ENCODE measurements at places on chromosomes 13 and 19.

DNA sequence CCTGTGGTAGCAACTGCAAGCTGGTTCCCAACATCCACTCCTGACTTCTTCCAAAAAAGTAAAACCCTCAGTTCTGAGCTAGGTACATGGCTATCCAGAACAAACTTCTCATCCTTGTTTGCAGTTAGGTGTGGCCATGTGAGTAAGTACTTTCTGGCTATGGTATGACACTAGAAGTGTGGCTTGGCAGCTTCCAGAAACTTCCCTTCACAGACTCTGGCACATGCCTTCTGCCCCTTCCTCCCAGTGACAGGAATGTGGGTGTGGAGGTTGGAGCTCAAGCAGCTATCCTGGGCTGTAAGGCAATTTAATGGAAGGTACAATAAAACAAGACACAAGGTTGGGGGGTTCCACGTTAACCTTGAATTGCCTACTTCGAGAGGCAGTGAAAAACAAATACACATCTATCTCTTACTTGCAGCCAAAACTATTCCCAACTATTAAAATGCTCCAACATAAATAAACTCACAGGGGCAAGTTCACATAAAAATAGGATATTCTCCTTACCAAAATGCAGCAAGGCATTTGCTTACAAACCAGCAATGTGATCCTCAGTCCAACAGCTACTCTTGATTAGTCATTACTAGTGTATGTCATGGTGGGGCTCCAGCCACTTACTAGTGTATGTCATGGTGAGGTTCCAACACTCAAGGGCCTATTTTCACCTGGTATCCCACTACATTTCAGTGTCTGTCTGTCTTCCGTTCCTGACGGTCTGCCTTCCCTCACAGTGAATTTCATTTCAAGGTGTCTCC lies 3.1 kb downstream of the SMG9 start:
- no peak for DNase-seq

DNA sequence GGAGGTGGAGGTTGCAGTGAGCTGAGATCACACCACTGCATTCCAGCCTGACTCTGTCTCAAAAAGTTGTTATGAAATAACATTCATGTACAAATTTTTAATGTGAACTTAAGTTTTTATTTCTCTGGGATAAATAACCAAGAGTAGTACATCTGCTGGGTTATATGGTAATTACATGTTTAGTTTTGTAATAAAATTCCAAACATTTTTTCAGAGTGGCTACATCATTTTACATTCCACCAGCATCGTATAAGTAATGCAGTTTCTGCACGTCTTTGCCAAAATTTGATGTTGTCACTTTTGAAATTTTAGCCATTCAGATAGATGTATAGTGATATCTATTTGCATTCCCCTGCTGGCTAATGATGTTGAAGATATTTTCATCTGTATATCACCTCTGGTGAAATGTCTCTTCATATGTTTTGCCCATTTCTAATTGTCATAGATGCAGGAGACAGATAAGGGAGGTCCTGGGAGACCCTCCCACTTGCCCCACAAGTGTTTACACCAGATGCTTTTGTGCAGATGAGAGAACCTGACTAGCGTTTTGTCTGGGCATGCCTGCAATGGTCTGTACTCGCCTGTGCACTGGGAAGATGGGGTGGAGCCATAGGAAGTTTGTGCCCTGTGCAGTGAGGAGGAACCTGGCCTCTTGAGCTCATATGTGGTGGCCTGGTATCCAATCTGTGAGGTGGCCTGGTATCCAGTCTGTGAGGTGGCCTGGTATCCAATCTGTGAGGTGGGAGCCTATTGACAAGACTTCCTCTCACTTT lies 12.7 kb upstream of the KBTBD6 start:
- no peak for DNase-seq

DNA sequence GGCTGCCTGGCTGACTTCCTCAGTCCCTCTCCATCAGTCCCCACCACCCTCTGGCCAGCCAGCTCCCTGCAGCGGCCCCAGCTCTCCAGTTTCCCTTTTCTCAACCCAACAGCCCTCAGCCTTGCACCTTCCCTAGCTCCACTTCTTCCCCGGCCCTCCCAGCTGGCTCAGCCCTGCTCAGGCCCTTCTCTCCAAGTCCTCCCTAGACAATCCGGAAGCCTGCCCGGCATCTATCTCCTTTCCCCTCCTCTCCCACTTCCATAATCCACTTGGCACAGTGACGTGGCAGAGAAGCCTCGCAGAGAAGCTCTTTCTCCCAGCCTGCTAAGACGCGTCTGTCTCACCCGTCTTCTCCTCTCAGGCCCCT lies 1.1 kb downstream of the UBXN6 start:
- DNase-seq, result peak; percentile 30

DNA sequence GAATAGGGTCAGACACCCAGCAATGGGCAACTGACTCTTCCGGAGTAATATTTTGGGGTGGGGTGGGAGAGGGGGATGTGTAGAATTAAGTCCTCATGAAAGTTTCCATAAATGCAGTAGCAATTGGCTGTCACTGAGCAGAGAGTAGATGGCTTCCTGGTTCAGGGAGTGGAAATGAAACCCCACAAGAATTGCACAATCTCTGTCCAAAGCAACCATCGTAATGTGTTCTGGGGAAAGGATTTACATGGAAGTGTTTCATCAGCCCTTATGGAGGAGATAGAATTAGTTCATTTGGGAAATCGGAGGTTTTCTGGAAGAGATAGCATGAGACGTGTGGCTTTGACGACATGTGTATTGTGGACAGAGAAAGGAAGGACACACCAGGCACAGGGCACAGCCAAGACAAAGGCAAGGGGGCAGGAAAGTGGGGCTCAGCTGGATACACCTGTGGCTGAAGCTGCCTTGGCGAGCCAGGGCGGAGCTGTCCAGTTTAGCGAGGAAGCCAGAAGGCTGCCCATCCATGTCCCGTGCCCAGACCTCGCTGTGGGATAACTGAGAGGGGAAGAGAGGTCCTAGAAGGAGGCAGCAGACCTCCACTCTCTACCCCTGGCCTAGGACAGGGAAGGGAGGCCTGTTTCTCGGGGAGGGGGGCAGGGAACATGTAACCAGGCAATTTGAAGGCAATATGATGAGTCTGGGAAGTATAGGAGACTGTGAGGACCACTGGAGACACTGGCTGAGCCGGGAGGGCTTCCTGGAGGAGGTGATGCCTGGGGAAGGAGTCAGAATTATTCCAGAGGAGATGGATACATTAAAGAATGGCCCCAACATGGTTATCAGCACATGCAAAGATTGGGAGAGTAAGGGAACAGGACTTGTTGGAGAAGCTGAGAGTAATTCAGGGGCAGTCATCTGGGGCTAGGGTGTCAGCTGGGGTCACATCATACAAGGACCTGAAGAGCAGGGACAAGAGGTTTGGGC lies 2.6 kb upstream of the CLEC4G start:
- no peak for DNase-seq

- DNase-seq, result no peak
These were observed 35.6 kb upstream of the PSPC1 start for GRCh38 chr13:19818223-19818842.

- no peak for DNase-seq
These were observed 58.8 kb downstream of the TNFRSF19 start for GRCh38 chr13:23628765-23629565.

DNA sequence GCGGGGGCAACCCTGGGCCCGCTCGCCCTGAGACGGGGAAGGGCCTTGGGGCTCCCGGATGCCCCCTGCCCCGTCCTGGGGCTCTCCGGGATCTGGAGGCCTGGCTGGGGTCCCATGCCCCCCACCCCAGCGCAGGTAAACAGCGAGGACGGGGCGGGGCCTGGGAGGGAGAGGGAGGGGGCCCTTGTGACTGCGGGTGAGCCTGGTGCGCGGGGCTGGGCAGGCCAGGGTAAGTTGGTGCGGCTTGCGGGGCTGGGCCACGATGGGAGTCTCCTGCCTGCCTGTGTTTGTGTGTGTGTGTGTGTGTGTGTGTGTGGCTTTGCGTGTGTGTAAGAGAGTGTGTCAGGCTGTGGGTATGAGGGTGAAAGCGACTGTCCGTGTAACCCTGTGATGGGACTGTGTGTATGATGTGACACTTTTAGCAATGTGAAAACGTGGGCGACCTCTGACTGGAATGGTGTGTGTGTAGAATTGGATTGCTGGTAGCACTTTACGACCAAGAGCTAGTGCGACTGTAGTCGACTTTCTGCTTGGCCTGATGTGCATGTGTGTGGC lies 426 bp downstream of the KLC3 start:
- no peak for DNase-seq

DNA sequence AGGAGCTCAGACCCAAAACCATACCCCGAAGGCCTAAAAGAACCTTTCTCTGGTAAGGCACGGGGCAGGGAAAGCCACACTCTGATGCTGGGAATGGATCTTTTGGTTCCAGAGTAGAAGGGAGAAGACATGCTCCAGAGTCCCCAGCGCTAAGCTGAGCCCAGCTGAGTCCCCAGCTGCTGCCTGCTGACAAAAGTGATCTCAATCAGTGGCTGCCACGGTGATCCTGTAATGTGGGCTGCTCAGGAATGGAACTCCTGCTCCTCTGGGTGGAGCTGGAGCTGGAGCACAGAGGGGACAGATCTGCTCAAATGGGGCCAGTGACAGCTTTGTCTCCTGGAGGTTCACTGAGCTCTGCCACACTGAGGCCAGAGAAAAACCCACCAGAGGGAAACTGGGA lies 70.5 kb downstream of the MLLT1 start:
- no peak for DNase-seq

GRCh38 chr13:84994582-84994981 lies 804.6 kb downstream of the SLITRK6 start:
- DNase-seq, result no peak

DNA sequence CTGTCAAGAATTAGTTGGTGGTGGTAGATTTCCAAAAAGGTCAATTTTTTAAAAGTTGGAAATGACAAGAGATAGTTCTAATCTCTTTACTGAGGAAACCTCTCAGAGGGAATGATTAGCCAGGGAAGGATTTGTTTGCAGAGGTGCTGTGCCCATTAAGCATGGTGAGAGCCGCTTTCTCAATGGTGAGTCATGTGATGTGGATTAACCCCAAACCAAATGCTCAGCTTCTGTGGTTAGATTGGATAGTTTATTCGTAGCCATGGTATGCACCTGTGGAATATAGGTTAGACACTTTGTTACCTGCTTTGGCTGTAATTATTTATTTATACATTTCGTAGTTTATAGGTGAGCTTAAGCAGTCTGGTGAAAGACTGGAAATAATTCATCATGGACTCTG lies 7.1 kb downstream of the HNRNPM start:
- no peak for DNase-seq

- no peak for DNase-seq
These were observed 100.7 kb downstream of the CRYL1 start for GRCh38 chr13:20424949-20425348.

DNA sequence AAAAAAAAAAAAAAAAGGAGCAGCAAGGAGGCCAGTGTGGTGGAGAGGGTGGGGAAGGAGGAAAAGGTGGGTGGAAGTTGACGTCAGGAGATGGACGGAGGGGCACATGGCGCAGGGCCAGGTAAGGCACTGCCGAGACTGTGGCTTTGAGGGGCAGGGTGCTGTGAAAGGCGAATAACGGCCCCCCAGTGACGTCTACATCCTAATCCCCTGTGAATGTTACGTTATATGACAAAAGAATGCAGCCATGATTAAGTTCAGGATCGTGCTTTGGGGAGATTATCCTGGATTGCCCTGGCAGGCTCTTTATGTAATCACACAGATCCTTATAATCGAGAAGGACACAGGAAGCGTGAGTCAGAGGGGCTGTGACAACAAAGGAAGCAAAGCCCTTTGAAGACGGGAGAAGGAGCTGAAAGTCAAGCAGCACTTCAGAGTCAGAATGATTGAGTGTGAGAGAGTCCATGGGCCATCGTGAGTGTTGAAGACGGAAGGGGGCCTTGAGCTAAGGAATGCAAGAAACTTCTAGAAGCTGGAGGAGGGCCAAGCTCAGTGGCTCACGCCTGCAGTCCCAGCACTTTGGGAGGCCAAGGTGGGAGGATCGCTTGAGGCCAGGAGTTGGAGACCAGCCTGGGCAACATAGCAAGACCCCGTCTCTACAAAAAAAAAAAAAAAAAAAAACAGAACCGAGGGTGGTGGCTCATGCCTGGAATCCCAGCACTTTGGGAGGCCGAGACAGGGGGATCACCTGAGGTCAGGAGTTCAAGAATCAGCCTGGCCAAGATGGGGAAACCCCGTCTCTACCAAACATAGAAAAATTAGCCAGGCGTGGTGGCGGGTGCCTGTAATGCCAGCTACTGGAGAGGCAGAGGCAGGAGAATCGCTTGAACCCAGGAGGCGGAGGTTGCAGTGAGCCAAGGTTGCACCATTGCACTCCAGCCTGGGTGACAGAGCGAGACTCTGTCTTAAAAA lies 13.8 kb upstream of the CEACAM16 start:
- no peak for DNase-seq

DNA sequence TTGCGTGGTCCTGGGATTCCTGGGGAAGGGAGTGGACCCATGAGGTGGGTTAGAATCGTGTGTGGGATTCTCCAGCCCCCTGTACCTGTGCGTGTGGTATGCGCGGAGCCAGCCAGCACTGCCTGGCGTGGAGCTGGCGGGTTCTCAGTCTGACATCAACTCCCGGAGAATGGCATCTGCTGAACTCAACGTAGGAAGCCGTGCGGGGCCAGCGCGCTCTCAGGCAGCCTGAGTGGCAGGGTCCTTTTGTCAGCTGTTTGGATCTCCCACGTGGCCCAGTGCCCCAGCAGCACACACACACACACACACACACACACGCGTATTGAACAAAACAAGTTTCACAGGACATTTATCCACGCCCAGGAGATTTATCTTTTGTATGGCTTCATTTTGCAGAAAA lies 28.1 kb downstream of the ATP4B start:
- DNase-seq, result no peak

GRCh38 chr19:8041531-8041931 lies 11.0 kb upstream of the CCL25 start:
- DNase-seq, result no peak
